ENCODE measurements at places on chromosomes 2 and 18.

GRCh38 chr2:23423873-23424680 is 39.1 kb downstream of the KLHL29 start:
- DNase-seq, result no peak

GRCh38 chr2:37357530-37357929 is 13.1 kb downstream of the QPCT start:
- DNase-seq, result no peak

DNA sequence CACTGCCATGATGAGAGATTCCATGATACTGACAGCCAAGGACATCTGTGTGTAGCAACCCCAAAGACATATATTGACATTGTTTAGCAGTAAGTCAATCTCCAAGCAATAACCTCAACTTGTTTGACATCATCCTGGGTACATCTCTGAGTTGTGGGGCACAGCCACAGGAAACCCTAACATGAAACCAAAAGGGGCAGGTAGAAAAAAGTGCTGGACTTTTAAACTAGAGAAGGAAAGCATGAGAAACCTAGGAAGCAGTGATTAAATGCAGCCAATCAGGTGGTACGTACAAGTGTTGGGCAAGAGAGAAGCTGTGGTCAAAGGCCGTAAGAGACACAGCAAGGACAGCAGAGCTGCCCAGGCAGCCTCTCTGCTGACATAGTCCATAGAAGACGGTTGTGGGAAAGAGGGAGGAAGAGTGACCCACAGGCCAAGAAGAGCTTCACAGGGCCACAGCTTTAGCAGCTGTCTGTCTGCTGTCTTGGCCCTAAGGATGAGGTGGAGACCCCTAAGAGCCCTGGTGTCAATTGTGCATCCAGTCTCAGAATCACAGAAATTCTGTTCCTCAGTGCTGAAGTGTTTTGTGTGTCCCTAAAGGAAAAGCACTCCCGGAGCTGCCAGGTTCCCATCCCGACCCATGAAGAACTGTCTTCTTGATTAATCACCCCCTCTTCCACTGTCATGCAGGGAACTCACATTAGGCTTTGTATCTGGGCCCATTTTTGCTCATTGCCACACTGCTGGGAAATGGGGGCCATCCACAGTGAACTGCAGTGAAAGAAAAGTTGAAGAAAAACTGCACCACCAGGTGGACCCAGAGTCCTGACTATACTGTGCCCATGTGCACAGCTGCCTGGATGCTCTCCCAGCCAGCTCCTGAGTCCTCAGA is 25.4 kb upstream of the CHN1 start:
- DNase-seq, result peak; percentile 21

DNA sequence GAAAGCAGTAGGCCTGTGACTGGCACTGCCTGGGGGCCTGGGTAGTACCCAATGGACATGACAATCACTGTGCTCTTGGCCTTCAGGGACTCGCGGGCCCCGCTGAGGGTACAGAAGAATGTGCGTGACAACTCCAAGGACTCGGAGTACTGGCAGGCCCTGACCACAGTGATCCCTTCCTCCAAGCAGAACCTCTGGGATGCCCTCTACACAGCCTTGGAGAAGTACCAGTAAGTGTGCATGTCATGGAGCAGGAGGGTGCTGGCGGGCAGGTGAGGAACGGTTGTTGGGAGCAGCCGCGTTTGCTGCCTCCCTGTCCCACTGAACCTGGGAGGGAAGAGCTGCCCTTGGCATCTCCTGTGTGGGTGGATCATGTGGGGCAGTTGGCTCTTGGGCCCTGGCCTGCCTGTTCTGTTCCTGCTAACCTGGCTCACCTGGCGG is 23.3 kb downstream of the OTOF start:
- no peak for DNase-seq

GRCh38 chr2:66469214-66469902 is 34.4 kb downstream of the MEIS1 start:
- no peak for DNase-seq

GRCh38 chr2:220001751-220002150 is 374.3 kb downstream of the SLC4A3 start:
- DNase-seq, result no peak

DNA sequence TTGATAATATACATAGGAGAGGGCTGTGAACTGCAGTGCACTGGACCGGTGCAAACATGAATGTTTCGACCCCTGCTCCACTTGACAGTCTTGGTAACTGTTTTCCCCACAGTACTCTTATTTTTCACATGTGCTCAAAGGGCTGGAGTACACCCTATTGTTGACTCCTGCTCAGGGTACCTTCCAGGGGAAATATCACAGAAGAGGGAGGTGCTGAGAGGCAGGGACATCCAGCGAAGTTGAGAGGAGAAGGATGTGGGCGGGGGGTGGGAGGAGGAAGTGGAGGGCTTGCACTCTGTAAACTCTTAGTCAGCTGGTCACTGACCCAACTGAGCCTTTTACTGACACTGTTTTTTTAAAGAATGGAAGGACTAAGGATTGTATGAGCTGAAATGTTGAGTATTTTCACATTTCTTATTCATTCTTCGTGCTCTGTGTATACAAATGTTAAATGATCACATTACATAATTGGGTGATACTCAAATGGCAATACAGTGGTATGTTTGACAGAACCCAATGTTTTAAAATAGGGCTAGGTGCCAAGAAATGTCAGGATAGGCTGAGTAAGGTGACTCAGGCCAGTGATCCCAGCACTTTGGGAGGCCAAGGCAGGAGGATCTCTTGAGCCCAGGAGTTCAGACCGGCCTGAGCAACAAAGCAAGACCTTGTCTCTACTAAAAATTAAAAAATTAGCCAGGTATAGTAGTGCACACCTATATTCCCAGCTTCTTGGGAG is 10.0 kb downstream of the INPP4A start:
- DNase-seq, result no peak

All from NCI-H1930 (cell line).